ENCODE measurements at places on chromosomes 12 and 14.

DNA sequence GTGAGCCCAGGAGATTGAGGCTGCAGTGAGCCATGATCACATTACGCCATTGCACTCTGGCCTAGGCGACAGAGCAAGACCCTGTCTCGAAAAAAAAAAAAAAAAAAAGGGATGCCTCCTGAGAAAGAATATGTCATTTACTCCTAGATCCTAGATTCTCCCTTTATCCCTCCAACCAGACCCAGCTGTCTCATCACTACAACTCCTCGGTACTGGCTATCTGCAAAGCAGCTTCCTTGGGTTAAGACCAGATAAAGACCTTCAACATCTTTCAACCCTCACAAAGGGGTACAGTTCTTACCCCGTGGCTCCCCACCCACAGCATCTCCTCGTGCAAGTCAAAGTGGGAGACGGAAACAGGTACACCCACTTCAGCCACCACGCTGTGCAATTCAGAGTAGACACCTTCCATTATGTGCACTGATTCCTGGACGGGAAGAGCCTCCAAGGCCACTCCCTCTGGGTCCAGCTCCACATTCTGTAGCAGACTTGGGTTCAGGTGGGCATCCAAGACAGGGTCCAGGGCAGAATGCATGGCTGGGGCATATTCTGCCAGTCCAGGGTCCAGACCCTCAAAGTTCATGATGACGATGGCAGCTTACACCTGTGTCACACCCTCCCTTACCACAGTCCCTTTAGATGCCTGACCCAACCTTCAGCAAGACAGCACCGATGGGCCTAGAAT lies 1.1 kb downstream of the PAN2 start:
- DNase-seq, result no peak

DNA sequence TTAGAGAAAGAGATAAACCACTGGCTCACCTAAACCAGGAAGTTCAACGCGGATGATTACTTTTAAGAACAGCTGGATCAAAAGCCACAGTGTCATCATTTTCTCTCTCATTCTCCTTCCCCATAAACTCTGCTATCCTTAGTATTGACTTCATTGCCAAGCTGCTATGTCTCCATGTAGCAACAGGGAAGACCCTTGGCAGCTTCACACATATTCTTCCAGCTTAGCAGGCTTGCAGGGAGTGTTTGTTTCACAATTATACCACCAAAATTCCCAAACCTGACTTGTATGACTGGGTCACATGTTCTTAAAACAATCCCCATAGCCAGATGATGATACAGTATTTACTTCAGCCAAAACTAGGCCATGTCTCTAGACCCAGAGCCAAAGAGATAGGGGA lies 235.5 kb downstream of the PAWR start:
- no peak for DNase-seq

- no peak for DNase-seq
Measured at GRCh38 chr12:132513458-132514135, 23.6 kb downstream of the FBRSL1 start.

- DNase-seq, result no peak
Measured at GRCh38 chr12:92905811-92906554, 23.1 kb downstream of the EEA1 start.

DNA sequence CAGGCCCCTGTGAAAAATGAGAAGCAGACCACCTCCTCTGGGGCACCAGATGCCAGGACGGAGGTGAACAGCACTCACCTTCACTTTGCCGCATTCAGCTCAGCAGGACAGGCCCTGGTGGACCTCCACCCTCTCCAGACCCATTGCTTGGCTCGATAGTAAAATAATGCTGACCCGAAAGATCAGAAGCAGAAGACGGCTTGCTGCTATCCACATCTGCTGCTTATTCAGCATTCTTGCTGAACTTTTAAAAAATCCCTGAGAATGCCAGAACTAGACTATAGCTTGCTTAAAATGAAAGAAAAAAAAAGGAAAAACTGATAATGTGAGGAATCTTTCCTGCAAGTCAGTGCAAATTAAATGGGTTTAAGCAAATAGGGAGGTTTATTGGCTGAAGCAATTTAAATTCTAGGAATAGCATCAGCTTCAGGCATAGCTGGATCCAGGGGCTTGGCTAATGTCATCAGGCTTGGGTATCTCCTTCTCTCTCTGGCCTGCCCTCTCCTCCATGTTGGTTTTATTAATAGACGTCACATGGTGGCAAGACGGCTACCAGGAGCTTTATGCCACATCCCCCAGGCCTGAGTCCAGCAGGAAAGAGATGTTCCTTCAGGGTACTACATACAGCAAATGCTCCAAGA lies 137.9 kb downstream of the SCARB1 start:
- DNase-seq, result no peak

- DNase-seq, result no peak
Measured at GRCh38 chr14:92902726-92903125, 20.2 kb upstream of the CHGA start.

DNA sequence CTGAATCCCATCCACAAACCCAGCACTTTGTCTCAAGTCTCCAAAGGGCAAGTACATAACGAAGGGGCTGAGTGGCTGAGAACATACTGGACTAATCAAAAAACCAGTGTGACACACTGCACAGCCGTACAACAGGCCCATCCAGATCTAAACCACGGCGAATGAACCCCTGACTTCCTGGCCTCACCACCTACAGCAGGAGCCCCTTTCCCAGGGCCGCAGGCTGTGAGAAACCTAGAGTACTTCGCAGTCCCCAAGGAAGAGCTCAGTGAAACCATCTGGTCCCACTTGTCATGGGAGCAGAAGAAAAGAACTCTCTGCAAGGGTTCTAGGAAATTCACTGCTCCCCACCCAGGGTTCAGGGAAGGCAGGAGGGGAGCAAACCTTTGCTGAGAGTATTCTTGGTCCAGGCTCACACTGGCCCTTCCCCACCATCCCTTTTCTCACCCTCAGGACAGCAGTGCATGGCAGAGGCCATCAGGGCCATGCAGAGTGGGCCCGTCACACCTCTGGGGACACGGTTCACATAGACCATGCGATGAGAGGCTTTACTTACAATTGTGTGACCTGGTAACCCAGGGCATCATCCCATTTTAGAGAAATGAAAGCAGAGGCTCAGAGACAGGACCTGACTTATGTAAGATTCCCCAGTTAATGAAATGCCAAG lies 192.8 kb downstream of the BCL11B start:
- no peak for DNase-seq

- no peak for DNase-seq
Measured at GRCh38 chr12:62468397-62468796, 1.8 kb downstream of the MON2 start.

DNA sequence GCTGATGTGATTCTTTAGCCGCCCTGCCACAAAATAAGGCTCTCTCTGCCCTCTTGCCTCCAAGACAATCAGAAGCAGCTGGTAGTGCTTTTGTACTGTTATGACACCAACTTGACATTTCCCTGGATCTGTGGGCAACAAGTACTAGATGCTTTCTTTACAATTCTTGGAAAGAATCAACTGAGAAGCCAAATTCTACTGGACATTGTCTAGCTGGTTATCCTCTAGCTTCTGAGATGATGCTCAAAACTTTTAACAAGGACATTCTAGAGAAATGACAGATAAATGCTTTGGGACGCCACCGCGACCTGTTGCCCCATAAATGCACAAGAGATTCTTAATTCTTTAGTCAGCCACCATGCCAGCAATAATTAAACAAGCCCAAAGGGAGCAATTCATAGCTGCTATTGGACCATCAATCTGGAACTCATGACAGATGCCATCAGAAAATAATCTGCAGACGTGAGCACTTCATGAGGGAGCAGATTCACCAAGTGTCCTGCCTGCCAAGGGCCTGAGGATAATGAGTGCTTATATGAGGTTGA lies 22.8 kb downstream of the FMNL3 start:
- DNase-seq, result no peak

GRCh38 chr12:64469455-64470142 lies 17.7 kb downstream of the TBK1 start:
- DNase-seq, result no peak

DNA sequence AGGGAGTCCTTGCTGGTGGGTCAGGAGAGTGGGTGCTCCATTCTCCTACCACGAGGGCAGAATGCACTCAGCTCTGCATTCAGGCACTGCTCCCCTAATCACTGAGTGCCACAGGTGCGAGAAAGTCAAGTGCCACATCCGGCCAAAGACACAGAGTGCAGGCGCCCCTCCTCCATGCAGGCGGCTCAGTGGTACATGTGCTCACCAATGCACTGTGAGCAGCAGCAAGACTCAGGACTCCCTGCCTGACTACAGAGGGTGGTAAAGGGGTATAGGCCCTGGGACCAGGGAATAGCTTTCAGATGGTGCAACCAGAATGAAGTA lies 32.9 kb downstream of the ZFYVE21 start:
- DNase-seq, result no peak

GRCh38 chr14:67559639-67560038 lies 26.5 kb downstream of the PLEKHH1 start:
- no peak for DNase-seq

GRCh38 chr12:119036878-119037825 lies 55.8 kb downstream of the SRRM4 start:
- DNase-seq, result peak; percentile 6

DNA sequence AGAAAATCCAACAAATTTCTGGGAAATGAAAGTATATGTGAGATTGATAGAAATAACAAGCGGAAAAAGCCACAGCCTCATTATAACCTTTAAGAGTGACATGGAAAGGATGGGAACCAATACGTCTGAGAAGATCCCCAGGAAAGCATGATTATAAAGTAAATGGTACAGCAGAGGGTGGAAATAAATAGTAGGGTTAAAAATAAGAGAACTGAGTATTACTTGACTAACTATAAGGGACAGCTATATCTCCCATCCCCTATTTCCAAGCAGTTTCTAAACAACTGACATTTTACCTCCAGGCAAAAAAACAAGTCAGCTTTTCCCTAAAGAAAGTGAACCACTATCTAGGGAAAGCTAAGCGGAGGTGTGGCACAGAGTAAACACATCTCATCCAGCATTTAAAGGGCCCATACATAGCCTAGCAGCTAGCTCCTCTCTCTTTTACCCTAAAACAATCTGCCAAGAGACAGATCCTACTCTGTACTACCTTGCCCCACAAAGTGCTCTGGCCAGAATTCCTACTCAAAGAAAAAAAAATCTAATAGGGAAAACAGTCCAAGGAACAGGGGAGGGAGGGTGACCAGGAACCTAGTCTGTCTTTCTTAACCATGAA lies 11.2 kb downstream of the OSBPL8 start:
- DNase-seq, result peak; percentile 3

GRCh38 chr12:122366685-122367475 lies 55.6 kb downstream of the CLIP1 start:
- peak; percentile 71 for DNase-seq

GRCh38 chr14:49512571-49512970 lies 73.6 kb downstream of the RPS29 start:
- DNase-seq, result no peak

DNA sequence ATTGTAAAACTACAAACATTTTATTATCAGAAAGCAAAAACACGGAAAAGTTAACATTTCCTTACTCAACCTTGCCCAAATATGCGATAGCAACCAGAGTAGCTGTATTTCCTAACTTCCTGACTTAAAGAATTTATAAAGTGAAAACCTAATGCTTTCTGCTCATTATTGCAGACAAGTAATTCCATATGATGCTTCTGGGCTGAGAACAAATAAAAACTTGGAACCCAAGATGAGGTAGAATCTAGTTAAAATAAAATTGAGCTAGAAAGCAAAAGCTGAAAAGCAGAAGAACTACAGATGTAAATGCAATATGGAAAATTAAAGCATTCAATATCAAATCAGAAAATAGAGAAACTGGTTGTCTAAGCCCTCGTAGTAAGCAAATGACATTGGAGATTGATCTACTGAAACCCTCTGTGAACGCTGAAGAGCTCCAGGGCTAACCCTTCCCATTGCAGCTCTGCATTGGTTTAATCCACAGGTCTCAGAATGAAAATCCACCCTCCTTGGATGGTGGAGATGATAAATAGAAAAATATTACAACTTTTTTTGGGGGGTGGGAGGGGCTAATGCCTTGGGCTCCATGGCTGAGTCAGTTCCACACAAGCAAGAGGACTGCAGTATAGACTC lies 40.7 kb downstream of the CORO1C start:
- no peak for DNase-seq

GRCh38 chr14:46250113-46250703 lies 401.4 kb downstream of the RPL10L start:
- DNase-seq, result peak; percentile 36

DNA sequence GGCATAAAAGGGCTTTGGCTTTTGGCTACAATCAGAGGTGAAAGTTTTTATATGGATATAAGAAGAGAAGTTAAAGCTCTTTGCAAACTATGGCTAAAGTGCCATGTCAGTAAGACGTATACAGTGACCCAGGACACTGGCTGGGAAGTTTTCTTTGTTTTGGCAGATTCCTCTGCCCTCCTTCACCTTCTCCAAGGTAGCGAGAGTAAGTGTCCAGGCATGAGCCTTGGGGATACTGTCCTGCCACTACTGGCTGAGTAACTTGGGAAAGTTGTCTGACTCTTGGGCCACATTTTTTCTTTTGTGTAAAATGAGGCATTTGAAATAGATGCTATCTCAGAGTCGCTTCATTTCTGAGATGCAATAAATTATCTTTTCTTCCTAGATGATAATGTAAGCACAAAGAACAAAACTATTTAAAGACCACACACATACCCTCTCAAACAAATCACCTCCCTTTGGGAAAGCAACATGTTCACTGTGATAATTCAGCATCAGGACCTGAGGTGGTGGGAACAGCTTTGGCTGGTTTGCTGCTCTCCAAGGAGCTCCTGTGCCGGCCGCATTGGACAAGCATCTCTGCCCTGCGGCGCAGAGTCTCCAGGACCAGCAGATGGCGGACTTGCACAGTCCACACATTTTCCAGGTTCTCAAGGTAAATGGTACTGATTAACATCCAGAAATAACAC lies 106.3 kb downstream of the PTCSC3 start:
- peak; percentile 59 for DNase-seq

GRCh38 chr12:46763230-46763629 lies 62.6 kb downstream of the SLC38A4 start:
- no peak for DNase-seq

GRCh38 chr14:95077345-95077744 lies 80.0 kb downstream of the DICER1 start:
- no peak for DNase-seq

DNA sequence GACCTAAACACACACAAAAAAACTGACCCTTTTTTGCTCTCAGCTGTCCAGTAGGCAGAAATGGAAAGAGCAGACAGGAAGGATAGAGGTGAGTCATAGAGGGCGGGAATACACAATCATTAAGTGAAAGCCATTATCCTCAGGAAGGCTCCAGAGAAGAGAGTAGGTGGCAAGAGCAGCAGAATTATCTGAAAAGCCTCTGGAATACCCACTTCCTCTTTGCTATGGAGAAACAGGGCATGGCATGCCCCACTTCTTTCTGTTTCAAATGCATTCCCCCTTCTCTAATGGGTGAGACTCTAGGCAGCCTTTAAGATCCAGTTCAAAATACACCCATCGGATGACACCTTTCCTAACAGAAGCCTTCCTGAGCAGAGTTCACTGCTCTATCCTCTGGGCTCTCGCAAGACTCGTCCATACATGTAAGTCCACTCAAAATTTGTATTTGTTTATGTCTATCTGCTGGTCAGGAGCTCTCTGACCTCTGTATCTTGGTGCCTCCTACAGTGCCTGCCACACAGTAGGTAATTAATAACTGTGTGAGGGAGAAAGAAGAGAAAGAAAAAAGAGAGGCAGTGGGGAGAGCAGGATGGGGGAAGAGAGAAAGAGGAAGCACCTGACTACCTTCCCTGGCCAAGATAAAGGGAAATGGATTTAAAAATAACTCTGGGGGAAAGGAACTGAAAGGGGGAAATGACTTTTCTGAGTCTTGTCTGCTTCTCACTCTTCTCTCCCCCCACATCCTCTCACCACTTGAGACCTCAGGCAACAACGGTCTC lies 8.5 kb downstream of the KLHL33 start:
- no peak for DNase-seq

GRCh38 chr14:58815161-58815701 lies 177.5 kb downstream of the DACT1 start:
- no peak for DNase-seq

- DNase-seq, result no peak
Measured at GRCh38 chr14:20436363-20436755, 393 bp upstream of the KLHL33 start.

Measured in PC-9 (cell line).